Adipocyte (in vitro differentiated cells): ENCODE measurements at places on chromosomes 7 and 10.

- no peak for DNase-seq
Observed at GRCh38 chr10:90849956-90850749, 7.7 kb downstream of the HTR7 start.

DNA sequence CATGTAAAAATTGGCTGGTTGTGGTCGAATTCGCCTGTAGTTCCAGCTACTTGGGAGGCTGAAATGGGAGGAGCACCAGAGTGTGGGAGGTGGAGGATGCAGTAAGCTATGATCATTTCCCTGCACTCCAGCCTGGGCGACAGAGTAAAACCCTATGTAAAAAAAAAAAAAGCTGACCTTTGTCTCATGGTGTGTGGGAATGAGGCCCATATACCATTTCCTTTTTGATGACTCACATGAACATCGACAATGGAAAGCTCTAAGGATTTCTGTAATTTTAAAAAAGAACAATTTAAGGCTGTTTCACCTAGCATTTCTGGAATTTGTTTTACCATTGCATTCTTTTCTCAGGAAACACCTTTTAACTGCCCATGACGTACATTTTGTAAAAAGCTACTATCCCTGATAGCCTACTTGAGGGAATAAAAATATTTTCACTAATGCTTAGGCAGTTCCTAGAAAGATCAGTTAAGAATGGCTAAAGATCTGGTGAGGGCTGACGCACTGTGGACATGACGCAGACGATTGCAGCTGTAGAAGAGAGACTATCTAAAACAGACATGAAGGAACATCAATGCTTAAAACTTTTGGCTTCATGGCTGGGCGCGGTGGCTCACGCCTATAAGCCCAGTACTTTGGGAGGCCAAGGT, 400.6 kb upstream of the IGFBP3 start:
- peak; percentile 7 for DNase-seq

DNA sequence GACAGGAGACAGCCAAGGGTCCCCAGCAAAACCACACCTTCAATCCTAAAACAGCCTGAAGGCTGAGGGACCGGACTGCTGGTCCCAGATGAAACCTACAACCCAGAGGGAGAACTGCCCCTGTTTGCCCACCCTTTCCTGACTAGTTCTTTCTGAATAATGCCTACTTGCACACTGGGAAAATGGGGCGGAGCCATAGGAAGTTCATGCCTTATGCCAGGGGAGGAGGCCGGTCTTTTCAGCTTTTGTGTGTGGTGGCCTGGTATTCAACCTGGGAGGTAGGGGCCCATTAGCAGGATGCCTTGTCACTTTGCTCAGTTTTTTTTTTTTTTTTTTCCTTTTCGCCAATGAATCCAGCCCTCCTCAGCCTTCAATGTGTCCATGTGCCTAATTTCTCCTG, 20.7 kb downstream of the TOMM7 start:
- no peak for DNase-seq

GRCh38 chr10:43408331-43408709, 666 bp downstream of the HNRNPF start:
- DNase-seq, result no peak

DNA sequence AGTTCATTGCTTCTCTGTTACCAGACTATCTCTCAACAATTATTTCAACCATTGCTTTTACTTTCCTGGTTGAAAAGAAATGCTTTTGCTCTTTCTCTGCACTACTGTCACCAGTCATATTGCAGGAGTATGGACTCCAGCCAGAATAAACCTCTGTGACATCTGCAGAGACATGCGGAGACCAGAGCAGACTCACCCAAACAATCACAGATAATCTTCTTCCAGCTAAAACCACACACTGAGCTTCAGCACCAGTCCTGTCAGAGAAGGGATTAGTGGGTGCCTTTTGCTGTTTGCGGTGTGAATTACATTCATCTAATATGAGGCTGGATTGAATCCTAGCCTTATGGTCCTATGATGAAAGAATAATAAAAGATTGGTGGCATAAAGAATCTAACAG, 258.6 kb downstream of the CNTNAP2 start:
- DNase-seq, result no peak

- DNase-seq, result no peak
Observed at GRCh38 chr10:12501324-12501723, 152.0 kb downstream of the CAMK1D start.

DNA sequence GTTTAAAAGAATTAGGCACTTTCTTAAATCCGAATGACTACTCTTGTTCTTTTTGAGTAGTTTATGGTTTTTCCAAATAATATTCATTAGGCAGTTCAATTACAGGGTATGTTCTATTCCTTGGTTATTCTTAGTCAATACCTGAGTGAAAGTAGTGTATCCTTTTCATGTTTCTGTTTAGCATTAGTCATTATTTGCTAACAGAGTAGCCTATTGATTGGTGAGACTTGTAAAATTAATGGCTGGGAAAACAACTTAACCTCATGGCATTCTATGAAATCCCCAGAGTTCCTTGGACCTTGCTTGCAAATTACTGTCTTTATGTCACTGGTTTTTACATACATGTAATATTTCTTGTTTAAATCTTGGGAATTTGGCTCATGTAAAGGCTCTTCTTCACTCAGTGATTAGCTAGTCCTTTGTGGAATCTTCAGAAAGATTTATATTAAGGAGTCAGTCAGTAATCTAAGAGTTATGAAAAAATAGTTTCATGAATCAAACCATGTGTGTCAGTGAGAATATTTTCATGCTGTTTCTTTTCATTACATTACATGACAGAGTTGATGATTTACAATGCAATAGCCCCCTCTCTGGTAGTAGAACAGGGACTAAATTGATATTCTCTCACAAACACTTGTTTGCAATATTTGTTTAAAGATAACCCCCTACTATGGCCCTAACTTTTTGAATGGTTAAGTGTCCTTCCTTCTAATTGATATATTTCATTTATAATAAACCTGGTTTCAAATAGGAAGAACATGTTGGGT, 81.5 kb upstream of the LRRTM3 start:
- peak; percentile 58 for DNase-seq

GRCh38 chr10:133567119-133567518, 1.7 kb upstream of the SYCE1 start:
- DNase-seq, result no peak

- DNase-seq, result no peak
Observed at GRCh38 chr10:118922226-118922625, 107.3 kb upstream of the NANOS1 start.

DNA sequence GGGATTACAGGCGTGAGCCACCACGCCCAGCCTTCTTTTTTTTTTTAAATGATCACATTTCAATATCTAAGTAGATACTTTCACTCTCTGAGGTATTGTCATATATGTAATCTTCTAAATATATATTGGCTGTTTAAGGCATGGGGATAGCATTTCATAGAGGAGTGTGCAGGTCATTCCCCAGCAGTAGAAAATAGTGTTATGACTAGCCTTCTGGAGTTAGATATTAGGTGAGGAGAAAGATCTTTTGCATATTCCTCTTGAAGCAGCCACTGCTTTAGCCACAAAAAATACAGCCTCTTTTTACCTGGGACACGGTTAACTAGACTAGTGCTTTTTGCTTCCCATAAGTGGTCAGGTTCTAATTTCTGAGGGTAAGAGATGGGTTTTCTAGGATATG, 28.9 kb downstream of the ADD3 start:
- no peak for DNase-seq

DNA sequence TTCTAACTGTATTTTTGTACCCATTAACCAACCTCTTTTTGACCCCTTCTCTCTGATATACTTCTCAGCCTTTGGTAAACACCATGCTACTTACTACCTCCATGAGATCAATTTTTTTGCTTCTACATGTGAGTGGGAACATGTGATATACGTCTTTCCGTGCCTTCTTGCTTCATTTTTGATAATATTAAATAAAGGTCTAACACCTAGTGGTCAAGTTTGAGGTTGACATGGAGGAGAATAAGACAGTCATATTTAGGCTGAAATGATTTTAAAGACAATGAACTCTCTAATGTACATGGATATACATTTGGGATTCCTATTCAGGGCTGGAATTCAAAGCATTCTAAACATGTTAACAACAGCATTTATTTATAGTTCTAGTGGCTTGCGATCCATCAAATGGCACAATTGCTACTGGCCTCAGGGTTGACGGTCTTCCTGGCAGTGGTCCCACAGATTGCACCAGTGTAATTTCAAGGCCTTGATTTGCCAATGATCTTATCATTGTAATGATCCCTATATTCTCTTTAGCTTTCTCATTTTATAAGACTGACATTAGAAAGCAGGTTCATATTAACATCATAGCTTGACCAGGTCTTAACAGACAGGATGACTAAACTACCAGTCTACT, 315.9 kb upstream of the ETV1 start:
- DNase-seq, result peak; percentile 25

- no peak for DNase-seq
Observed at GRCh38 chr10:133388973-133389818, 4.8 kb upstream of the MTG1 start.

DNA sequence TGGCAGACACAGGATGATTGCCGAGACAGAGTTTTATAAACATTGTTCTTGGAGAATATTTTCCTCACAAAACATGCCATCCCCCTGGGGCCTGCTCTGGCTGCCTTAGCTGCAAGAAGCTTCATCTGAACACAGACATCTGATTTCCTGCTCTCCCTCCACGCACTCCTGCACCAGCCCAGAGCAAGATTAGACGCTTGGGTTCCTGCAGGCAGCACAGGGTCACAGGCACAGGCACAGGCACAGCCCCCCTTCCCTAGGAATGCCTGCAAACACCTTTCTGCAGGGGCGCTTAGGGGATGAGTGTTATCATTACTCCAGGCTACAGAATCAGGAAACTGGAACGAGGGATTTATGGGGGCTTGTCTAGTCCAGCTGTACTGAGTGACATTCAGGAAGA, 450.3 kb downstream of the GRID1 start:
- DNase-seq, result no peak

- no peak for DNase-seq
Observed at GRCh38 chr7:81707196-81707595, 62.7 kb downstream of the HGF start.

DNA sequence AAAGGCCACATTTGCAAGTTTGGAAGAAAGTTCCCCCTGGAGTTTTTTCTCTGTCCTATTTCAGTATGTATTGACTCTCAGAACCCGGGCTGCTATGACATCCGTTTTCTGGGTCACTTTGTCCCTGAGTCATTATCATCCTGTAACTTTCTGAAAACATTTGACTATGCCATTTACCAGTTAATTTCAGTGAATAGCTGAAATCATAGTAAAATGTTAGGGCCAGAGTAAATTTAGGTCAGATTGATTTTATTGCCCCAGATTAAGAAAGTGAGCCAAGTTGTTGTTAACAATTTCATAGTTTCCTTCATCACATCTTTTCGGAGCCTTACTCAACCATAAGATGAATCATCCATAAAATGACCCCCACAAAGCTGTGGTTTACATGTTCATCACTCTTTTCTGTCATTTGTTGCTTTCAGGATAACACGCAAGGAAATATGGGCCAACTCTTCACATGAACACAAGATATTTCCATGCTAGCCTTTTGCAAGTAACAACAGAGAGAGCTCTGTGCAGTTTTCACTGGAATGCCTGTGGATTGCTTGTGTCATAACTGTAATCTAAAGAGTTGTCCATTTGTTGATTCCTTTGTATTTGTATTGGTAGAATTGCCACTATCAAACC, 3.9 kb upstream of the MACC1 start:
- DNase-seq, result peak; percentile 76

GRCh38 chr10:5524641-5525560, at the start of gene CALML3:
Gene CALML3, plus strand, starts transcription at chr10:5524961. Its CDS starts 125 bp downstream, at chr10:5525086.
- DNase-seq, result no peak

DNA sequence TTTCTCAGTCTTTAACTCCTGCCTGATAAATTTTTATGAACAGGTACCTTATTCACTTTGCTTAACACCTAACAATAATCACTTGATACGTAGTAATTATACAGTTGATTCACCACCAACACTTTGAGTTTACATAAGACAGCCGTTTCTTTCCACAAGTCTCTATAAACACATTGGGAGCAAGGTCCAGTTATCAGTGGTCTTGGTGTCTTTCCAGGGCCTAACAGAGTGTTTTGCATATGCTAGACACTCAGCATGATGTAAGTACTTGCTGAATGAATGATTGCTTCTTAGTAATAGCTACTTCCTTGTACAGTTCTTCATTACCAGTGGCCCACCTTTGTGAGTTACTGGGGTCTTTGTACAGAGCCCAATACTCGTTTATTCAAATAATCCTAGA, 6.4 kb downstream of the CLDN12 start:
- DNase-seq, result no peak

GRCh38 chr10:95336702-95337101, 45.9 kb upstream of the PDLIM1 start:
- no peak for DNase-seq

DNA sequence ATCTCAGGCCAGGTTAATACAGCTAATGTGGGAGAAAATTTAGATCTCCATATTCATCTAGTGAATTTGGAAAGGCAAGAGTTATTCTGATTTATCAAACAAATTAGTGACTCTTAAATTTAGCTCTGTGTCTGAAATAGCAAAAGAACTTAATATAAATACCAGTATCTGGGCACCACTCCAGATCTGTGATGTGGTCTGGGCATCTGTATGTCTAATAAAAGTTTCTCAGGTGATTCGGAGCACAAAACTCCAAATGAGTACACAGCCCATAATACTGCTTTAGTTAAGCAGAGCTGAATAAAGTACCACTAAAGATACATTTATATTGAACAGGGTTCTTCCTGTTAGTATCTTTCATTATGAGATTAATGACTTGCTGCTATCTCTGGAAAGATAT, 261.4 kb downstream of the BAMBI start:
- DNase-seq, result no peak

DNA sequence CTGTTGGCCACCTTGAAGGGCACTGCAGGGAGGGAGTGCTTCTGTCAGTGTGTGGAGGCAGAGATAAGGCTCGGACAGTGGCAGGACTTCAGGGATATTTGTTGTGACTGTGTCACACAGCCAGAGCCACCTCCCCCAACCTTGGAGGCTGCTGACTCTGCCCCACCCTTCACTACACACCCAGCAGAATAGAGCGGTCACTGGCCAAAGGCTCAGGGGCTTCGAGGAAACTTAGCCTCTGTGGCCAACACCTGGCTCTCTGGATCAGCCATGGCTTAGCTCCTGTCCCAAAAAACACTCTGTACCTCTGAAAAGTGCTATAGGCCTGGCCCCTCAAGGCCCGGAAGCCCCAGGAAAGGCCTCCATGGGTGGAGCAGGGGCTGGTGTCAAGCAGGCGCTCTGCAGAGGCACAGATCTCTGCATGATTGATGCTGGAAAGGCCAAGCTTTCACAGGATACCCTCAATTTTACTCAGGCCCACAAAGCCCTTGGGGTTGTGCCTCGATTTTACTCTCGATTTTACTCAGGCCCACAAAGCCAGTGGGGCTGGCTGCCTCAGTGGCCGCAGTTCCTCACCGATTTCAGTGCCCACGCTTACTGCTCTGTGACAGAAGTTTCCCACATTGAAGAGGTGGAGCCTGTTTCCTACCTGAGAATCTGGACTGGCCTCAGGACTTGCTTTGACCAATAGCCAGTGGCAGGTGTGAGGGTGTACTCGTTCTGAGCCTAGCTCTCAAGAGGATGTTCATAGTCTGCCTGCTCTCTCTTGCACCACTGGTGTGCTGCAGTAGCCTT, 113.2 kb upstream of the GPR26 start:
- DNase-seq, result no peak

- peak; percentile 93 for DNase-seq
Observed at GRCh38 chr10:17643339-17643754, 604 bp upstream of the STAM start.

GRCh38 chr7:148336411-148336810, 254.2 kb upstream of the C7orf33 start:
- no peak for DNase-seq

- peak; percentile 54 for DNase-seq
Observed at GRCh38 chr7:31373337-31374289, 33.1 kb upstream of the NEUROD6 start.

- peak; percentile 90 for DNase-seq
Observed at GRCh38 chr10:131946321-131946751, 35.4 kb downstream of the BNIP3 start.

- no peak for DNase-seq
Observed at GRCh38 chr10:1524540-1524939, 212.8 kb downstream of the ADARB2 start.
